Stimulated activated CD4-positive, alpha-beta T cell treated with anti-CD3 and anti-CD28 coated beads, Interleukin-12 subunit alpha, Interleukin-12 subunit beta, amount 100 ng/mL, for 48 hours (primary cell): ENCODE measurements at places on chromosomes 16 and 17.
A peak's percentile ranks its signal among the peaks of the same experiment; 100 is the strongest.

- no peak for DNase-seq
Measured at GRCh38 chr17:75269844-75270217, 1.2 kb downstream of the MIF4GD start.

GRCh38 chr16:11677959-11678881, 10.0 kb downstream of the SNN start:
- no peak for DNase-seq

- no peak for DNase-seq
Measured at GRCh38 chr17:21039839-21040575, 2.8 kb downstream of the USP22 start.

DNA sequence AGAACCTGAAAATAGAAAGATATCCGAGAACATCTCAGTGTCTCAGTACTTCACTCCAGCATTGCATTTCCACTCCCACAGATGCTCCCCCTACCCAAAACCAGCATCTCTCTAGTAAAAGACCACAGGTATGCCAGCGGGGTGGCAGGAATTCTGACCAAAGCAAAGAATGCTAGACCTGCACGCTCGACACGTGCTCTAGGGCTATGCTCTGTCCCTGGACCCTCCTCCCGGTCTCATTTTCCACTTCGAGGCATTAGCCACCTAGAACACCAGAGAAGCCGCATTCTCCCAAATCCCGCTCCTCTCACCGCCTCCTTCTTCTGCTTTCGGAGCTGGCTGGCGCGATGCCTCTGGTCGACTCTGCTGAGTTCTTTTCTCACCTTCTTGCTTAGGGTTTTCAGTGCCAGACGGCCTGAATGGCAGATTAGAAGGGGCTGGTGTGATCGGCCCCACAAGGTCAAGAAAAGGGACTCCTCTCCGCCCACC, 487 bp downstream of the TSR1 start:
- no peak for DNase-seq

GRCh38 chr17:41910701-41911391, 7.9 kb downstream of the ACLY start:
- no peak for DNase-seq

GRCh38 chr16:31453255-31454204, 5.8 kb upstream of the ARMC5 start:
- no peak for DNase-seq

DNA sequence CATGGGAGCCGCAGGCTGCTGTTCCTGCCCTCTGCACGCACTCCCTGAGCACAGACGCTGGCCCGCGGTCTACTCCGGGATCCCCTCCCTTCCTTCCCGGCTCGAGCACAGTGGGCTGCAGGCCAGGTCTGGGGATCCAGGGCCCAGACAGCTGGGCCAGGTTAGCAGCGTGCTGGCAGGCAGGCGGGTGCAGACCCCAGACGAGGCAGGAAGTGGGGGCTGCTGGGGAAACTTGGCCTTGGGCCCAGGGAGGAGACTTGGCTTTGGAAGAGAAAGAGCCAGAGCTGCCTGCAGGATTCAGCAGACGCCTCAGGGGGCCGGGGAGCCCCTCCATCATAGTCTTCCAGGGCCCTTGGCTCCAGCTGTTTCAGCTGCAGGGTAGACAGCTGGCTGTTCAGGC, 30.2 kb upstream of the ABCC3 start:
- DNase-seq = no peak

- DNase-seq = no peak
Measured at GRCh38 chr17:46202424-46202823, 9.2 kb upstream of the KANSL1 start.

- DNase-seq = no peak
Measured at GRCh38 chr17:1322014-1322428, 42.6 kb downstream of the TRARG1 start.

DNA sequence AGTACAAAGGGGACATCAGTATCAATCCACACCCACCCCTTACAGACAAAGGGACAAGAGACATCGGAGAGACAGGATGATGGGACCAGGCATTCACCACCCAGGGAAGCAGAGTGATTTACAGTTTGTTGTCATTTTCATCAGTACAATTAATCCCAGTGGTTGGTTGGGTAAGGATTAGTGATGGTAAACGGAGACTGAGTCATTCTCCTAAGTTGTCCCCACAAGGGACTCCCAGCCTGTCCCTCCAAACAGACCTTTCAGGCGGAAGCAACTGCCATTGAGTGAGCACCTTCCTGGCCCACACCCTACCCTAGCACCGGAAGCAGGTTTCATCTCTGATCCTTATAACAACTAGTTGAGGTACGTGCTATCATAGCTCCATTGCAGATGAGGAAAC, 11.2 kb downstream of the PPL start:
- no peak for DNase-seq

DNA sequence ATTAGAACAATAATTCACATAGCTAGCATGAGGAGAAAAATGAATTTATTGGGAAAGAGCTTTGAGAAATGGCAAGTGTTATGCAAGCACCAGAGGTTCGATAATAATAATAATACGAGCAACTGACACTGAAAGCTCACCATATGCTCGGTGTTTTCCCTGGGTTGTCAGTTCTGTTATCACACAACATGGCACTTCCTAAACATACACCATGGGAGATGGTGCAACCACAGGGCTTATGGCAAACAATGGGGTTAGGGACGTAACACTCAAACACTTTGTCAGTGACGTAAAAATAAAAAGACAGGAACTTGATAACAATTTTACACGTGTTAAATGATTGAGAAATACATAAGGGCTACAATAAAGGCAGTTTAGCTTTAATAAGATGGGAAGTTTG, 23.7 kb downstream of the OR1D5 start:
- no peak for DNase-seq

DNA sequence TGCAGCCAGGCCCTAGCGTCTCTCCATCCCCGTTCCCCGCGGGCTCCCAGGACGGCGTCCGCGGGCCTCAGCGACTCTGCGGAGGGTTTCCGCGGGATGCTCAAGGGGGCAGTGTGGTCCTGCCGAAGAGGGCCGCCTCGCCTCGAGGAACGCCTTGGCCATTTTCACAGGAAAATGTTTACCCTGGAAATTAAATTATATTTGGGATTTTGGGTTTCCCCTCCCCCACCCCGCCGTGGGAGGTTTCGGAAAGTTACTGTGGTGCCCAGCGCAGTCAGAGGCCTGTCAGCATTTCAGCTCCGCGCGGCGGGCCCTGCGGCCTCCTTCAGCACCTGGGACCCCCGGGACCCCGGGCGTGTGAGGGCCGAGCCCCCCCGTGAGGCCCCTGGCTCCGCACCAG, 94.5 kb downstream of the PCTP start:
- DNase-seq = peak; percentile 13

DNA sequence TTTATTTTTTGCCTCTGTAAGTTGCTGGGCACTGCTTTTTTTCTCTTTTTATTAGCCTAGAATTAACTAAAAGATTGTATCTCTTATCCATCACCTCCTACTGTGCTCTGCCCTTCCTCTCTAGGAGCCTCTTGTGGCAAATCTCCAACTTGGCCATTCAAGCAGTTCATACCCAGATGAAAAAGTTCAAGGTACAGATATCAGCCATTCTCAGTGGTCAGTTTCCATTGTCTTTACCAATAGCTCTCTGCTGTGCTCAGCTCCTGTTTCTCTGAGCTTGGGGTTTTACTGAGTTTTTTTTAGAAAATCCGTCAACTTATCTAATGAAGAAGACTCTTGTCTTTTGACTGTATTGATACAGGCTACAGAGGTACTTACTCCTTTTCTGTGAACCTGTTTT, 15.6 kb downstream of the MOSMO start:
- DNase-seq = no peak

GRCh38 chr16:17369421-17370222, 101.1 kb downstream of the XYLT1 start:
- DNase-seq = no peak

GRCh38 chr16:79929260-79929965, 328.9 kb upstream of the MAF start:
- DNase-seq = no peak

DNA sequence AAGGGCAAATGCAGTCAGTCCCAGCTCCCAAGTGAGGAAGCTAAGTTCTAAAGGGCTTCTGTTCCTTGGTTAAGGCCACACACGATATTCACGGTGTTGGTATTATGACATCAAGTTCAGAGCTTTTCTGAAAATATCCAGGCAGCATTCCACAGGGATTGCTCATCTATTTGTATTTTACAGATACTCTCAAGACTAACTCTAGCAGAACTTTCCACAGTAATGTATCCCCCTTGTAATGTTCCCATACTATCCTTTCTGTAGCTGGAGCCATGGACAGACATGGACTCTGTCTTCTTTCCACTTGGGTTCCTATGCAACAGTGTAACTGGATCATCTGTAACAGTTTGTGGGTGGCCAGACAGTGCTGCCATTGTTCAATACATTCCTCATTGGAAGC, 13.5 kb downstream of the SDR42E1 start:
- DNase-seq = no peak

DNA sequence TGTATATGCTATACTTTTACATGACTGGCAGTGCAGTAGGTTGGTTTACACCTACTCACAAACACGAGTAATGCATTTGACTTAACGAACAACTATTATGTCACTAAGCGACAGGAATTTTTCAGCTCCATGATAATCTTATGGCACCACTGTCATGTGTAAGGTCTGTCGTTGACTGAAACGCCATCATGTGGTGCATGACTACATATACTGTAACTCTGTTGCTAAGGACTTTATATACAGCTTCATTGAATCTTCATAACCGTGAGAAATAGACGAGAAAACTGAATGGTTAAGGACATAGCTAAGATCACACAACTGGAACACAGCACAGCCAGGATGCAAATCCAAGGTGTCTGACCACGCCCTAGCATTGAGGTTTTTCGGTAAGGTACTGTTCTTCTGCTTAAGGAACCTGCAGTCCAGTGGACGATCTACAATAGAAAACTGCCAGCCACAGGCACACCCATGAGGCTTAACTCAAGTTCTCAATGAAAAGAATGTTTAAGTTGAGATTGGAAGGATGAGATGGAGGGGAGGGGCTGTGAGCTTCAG, 3.3 kb downstream of the CFAP20 start:
- DNase-seq = no peak

DNA sequence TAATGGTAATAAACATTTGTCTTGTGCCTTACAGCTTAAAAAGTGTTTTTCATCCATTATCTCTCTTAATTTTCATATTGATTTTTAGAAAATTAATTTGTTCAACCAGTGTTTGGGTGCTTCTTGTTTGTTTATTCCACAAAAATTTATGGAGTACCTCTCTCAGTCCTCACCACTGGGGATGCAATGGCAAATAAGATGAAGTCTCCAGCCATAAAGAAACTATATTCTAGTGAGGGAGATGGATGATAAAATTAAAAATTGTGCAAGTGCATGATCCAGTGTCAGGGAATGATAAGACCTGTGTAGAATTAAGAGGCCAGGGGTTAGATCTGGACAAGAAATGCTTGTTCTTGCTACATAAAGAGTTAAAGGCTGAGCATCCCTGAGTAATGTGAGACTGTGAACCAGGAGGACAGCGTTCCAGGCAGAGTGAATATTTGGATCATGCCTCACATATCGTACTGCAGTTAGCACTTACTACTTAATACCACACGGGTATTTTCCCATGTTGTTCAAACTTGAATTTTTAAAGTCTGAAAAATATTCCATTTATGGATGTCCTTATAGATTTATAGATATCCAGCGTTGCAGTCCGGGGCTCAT, 535.7 kb upstream of the HSBP1 start:
- no peak for DNase-seq

DNA sequence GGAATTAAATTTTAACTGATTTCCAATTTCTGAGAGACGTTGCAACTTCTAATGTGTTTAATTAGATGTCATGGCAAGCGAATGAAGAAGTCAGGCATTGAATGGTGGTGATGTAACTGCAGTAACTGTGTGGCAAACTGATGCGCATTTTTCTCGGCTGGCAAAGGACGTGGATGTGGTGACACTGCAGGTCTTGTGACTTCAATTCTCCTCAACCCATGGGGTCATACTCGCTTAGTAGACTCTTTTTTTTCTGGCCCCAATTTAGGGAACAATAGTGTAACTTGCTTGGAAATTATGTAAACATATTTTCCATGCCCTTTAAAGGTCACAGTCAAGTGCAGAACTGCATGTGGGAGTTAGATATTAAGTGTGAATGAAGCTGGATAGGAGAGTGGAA, 1.9 kb upstream of the FAM20A start:
- DNase-seq = no peak

- peak; percentile 23 for DNase-seq
Measured at GRCh38 chr17:66677201-66677981, 157.5 kb upstream of the CACNG5 start.

DNA sequence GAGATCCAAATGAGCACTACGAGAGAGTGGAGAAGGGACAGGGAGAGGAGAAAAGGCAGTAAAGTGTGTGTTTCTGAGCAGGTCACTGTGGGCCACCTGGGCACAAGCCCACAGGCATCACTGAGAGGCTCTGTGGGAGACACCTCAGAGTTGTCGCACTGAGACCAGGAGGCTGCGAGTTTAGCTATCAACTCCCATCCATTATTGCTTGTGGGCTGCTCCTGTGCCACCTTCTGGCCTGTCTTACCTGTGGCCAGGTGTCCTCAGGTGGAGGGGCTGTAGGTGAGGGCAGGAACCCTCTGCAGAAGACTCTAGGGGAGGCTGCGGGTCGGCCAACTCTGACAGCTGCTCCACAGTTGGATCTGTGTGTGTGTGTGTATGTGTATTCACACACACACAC, 2.5 kb upstream of the PRR29 start:
- DNase-seq = no peak

- no peak for DNase-seq
Measured at GRCh38 chr17:57954397-57955182, 622 bp downstream of the CUEDC1 start.

DNA sequence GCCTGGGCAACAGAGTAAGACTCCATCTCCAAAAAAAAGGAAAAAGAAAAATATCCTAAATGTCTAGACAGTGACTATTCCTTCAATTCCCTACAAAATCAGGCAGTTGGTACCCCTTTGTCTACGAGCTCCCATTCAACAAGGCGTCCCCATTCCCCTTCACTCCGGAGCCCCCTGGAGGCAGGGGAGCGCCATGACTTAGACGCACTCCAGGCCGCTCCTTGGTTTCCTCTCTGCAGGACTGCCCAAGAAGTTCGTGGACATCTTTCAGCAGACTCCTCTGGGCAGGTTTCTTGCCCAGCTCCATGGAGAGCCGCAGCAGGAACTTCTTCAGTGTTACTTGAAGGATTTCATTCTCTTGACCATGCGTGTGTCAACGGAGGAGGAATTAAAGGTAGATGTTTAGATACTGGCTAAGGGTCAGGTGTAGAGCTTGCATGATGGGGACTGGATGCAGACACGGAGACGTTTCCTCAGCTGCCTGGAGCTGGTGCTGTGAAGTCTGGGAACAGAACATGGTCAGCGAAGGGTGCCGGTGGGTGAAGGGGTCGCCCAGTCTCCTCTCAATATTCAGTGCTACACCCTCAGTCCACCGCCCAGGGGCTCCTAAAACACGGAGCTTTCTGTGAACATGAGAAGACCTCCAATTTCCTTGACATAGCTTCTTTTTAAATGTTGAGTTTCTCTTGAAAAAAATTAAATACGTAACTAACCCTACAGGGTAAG, 53.3 kb upstream of the ENDOV start:
- DNase-seq = peak; percentile 21
